ENCODE measurements at places on chromosomes 13 and 19.

DNA sequence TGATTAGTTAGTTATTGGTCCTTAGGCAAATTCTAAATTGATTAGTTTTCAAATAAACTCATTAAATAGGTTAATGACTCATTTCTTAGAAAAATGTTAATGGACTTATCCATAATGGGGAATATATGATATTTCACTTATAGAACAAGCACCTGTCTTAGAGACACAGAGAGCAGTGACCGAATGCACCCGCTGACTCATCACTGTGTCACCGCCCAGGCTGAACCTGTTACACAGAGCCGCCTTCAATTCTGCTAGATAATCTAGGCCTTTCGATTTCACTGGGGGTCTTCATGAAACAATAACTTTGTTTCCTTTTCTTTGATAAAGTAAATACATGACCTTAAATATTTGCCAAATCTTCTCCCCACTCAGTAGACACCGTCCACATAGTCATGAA is 13.1 kb downstream of the IRS2 start:
- DNase-seq: no peak

DNA sequence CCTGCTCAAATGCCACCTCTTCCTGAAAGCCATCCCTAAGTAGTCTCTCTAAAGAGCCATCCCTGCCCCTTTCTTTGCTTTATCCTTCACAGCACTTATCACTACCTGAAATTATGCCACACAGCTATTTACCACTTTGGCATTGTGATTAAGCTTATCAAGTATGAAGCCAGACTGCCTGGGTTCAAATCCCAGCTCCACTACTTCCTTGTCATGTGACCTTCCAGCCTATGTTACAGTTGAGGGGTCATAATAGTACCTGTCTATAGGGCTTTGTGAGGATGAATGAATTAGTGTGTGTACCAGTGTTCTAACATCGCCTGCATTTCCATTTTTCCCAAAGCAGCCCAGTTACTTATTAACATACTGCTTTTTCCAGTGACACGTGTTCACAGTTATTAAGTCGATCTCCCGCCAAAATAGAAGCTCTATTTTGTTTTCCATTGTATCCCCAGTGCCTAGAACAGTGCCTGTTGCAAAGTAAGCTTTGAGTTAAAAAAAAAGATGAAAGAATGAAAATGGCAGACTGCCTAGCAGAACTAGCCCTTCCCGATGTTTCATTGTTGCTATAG is 32.8 kb downstream of the ZSWIM9 start:
- peak; percentile 25 for DNase-seq

DNA sequence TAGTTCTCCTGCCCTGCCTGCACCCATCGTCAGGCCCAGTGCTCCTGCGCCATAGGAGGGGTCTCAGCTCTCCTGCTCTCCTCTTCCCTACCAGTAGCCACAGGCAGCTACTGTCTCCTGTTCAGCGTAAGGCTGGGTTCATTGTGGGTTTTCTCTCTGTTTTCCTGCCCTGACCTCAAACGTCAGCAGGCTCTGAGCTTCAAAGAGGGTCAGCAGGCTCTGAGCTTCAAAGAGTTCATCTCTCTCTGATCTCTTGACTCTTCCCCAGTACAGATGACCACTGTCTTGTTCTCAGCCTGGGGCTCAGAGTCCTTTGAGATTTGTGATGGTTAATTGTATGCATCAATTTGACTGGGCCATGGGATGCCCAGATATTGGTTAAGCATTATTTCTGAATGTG is 4.6 kb upstream of the CPB2 start:
- no peak for DNase-seq

- no peak for DNase-seq
Observed at GRCh38 chr13:79491715-79492114, 10.8 kb downstream of the NDFIP2 start.

DNA sequence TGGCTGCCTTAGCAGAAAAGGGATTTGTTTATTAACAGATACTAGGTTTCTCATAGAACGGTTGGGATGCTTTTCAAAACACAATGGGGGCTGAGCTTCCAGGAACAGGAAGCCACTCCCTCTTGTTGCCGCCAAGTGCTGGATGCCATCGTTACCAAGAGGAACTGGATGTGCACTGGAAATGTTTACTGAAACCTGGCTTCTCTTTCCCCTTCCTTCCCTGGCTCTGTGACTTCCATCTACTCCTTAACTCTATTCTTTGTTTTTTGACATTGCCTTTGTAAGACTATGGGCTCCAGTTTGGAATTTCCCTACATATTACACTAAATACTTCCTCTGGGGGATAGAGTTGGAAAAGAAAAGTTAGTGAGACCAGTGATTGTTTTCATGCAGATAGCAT is 11.7 kb upstream of the KL start:
- no peak for DNase-seq

- no peak for DNase-seq
Observed at GRCh38 chr13:74796157-74796556, 662.0 kb upstream of the KLF12 start.

DNA sequence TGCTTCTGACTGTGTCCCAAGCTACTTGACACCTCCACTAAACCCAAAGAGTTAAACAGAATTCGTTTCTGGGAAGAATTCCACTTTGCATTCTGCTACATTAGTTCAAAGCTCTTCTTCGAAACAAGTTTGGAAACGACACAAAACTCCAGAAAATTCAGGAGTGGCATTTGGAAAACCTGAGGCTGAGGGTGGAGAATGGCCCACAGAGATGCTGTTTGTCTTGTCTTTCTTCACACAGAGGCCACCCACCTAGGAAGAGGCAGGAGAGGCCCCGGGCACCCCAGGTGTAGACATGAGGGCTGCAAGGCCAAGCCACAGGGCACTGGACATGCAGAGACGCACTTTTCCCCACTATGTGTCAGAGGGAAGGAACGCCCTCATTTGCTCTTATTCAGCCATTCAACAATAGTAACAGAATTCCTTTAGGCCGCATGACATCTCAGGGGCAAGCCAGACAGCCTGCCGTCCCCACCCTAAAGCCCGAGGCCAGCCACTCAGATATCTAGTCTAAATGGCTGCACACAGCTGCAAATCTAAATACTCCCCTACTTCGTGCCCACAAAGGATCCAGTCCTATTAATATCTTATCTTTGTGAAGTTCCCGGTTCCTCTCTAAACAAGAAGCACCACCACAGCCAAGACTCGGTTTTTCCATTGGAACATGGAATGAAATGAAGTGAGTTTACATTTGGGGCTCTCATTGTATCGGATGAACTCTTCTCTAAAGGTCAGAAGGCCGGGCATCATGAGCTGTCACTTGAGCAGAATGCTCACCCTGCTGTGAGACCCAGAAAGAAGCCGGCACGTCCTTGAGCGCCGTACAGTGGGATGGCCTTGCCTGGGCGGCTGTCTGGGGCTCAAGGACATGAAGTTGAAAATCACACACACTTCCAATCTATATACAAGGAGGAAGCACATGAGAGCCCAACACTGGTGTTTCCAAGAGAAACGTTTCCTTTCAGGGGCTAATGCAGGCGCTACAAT is 19.8 kb downstream of the COL4A1 start:
- no peak for DNase-seq

DNA sequence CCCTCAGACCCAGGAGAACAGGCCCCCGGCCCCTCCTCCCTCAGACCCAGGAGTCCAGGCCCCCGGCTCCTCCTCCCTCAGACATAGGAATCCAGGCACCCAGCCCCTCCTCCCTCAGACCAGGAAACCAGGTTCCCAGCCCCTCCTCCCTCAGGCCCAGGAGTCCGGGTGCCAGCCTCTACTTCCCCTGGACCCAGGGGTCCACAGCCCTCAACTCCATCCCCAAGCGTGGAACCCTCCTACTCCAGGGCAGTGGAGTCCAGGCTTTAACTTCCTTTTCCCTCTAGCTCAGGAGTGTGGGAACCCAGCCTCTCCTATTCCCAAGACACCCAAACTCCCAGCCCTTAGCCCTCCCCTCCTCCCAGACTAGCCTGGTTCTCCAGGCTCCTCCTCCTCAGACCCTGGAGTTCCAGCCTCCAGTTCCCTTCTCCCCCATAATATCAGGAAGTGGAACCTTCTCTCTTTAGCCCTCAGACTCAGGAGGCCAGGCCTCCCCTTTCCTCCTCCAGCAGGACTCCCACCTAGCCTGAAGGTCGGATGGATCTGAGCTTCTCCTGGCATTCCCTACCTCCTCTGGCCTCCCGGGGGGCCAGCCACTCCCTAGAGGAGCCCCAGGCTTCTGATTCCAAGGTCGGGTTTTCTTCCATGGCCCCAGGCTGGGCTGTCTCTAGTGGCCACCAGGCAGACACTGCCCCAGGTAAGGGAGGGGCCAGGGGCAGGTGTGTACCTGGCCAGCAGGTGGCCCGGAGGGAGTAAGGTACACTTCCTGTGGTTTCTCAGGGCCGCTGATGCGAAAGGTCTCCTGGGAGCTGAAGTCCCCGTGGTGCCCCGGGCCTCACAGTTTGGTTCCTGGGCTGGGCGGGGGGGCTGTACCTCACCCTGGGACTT is at the start of gene TMC4:
TMC4 (minus strand) TSS at position 690 of the 888 bp plus-strand sequence; CDS start at position 647, 43 bp downstream.
- DNase-seq: no peak

- DNase-seq: no peak
Observed at GRCh38 chr19:49103331-49104085, 10.7 kb upstream of the LIN7B start.

DNA sequence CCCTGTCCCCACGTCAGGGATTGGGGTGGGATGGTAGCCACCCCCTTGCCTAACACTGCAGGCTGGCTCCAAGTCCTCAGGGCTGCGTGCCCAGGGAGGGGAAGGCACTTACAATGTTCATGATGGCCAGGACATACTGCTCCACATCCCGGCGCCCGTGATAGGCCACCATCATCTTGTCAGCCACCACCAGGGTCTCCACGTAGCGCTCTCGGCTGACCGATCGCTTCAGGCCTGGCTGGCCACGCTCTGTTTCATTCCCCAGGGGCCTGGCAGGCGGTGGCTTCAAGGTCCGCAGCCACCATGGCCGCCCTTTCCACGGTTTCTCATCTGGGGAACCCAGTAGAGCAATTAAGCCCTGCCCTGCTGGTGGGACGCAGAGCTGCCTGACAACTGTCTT is 9.7 kb downstream of the ADAMTS10 start:
- no peak for DNase-seq

GRCh38 chr13:106056851-106057250 is 478.6 kb downstream of the EFNB2 start:
- no peak for DNase-seq

GRCh38 chr13:45747071-45747470 is 45.0 kb downstream of the CBY2 start:
- no peak for DNase-seq

GRCh38 chr13:32639502-32640105 is 53.4 kb downstream of the PDS5B start:
- DNase-seq: peak; percentile 18

DNA sequence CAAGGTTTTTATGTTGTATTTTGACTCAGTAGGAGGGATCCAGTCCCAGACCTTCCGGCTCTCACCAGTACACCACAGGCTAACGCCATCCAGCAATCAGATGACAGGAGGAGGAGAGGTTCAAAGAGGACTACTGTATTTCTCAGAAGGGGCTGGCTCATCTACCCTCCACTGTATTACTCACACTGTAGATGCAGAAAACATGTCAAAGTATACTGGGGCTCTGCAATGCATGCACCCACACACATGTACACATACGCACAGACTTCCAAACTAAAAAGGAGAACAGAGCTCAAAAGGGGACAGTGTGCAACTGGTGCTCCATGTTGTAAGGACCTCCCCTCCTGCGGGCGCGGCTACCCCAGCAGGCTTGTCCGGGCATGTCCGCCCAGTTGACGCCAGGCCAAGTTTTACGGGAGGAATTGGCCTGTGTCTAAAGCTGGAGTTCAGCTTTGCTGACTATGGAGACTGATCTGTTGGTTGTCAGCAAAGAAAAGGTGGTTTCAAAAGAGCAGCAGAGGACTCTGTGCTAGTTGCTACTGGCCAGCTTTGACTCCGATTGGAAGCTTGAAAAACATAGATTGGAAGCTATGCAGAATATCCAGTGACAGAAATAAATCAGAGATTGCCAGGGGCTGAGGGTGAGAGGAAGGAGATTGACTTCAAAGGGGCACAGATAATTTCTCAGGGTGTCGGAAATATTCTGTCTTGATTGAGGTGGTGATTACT is 314.2 kb downstream of the DLEU7 start:
- DNase-seq: no peak

GRCh38 chr13:113109151-113110047 is 3.8 kb downstream of the F7 start:
- DNase-seq: no peak

DNA sequence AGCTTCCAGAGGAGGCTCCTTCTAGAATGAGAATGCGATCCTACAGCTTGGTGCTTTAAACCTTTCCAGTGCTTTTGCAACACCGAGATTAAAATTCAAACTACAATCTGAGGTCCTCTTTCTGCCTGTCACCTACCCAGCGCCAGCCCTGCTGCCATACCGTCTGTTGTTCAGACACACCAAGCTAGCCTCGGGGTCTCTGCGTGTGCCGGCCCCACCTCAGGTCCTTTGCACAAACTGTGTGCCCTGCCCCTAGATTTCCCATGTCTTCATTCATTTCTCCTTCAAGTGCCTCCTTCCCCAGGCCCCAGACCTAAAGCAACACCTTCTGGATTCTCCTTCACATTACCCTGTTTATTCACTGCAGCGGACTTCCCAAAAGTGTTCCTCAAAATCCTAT is 11.1 kb downstream of the HSH2D start:
- DNase-seq: no peak

GRCh38 chr13:33127009-33127551 is 110.9 kb downstream of the KL start:
- no peak for DNase-seq

DNA sequence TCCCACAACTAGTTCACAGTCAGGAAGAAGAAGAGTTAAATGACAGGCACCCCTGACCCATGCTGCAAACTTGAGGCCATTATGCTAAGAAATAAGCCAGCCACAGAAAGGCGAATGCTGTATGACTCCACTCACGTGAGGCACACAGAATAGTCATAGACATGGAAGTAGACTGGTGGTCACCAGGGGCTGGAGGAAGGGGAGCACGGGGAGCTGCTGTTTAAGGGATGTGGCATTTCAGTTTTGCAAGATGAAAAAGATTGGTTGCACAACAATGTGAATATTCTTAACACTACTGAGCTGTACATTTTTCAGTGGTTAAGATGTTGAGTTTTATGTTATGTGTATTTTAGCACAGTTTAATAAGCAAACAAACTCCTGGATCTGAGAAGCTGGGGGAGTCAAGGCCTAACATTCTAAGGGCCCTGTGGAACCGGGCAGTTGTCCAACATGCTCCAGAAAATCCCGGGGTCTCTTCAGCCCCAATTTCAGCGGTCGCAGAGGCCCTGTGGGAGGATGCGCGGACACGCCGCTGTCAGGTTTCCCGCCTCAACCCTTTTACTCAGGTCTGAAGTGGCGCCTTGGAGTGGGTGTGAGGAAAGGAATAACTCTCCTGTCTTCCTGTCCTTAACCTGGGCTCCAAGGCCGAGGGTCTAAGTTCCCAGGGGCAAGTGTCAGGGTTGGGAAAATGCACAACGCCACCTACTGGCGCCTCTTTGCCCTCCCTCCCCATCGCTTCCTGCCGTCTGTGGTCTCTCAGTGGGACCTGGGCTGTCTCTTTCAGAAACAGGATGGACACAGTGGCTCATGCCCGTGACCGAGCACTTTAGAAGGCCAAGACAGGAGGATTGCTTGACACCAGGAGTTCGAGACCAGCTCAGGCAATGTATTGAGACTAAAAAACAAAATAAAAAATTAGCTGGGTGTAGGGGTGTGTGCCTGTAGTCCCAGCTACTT is 4.4 kb upstream of the TMEM272 start:
- no peak for DNase-seq

- DNase-seq: no peak
Observed at GRCh38 chr13:77719128-77719527, 21.6 kb downstream of the SLAIN1 start.

Data from stimulated activated naive CD8-positive, alpha-beta T cell treated with anti-CD3 and anti-CD28 coated beads, Interleukin-15, amount 100 ng/mL, for 72 hours (primary cell).